ENCODE measurements at places on chromosomes 11 and 22. TPM values are rescaled to one million over a fixed set of nuclear protein-coding genes. Genes with fewer than 3 reads are reported as not detected.

DNA sequence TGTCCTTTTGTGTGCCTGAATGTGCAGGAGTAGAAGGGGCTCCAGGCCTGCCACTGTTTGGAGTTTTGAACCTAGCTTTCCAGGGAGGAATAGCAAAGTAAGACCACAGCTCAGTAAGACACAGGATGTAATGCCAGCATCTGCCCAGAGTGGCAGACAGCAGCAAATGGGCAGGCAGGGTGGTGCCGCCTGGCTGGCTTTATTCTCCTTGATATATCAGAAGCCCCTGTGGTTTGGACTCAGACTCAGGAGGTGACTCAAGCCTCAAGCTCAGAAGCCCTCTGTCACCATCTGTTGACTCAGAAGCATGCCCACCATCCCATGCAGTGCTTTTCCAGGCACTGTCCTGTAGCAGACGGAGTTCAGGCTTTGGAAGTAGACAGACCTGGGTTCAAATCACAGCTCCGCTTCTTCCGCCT is 72.7 kb upstream of the TTC12 start:
- DNase-seq: no peak

DNA sequence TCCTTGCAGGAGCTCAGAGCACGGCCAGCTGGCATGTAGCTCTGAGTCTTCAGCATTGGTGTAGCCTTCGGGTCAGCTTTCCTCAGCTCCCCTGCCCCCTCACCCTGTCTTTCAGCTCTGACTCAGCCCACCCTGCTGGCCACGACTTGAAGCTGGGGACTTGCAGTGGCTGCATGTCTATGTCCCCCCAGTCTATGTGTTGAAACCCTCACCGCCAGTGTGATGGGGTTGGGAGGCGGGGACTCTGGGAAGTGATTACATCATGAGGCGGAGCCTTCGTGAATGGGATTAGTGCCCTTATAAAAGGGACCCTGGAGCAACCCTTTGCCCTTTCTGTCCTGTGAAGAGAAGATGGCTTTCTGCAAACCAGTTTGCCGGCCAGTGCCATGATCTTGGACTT is 111.1 kb downstream of the CTTN start:
- DNase-seq: no peak

DNA sequence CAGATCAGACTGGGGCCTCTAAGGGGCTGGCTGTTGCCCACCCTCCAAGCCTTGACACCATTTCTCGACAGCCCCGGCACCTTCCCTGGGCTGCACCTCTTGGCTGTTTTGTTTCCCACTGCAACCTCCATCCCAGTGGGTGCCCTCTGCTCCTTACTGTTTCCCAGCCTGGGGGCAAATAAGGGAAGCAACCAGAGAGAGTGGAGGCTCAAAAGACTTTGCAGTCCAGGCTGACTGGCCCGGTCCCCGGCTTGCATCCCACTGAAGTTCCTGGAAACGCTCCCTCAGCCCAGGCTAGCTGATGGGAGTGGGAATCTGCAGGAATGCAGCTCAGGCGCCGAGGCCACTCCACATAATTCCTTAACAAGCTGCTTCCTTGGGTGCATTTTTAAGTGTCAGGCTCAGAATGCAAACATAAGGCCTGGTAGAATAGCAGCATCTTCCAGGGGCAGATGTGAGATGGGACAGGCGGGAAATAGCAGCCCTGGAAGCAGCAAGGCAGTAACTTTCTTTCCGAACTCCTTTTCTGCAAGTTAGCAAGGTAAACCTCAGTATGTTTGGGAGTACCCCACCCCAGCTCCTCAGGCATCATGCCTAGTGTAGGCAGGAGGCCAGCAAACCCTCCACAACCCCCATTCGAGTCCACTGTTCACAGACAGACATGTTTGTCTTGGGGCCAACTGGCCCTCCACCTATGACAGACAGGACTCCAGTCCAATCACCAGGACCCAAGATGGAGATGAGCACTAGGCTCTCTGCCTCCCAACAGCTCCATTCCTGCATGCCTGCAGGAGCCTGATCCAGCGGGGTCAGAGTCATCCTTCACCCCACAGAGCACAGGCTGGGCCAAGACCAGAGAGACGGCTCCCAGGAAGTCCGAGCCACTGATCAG is 39.3 kb downstream of the RPL27A start:
- peak; percentile 36 for DNase-seq

DNA sequence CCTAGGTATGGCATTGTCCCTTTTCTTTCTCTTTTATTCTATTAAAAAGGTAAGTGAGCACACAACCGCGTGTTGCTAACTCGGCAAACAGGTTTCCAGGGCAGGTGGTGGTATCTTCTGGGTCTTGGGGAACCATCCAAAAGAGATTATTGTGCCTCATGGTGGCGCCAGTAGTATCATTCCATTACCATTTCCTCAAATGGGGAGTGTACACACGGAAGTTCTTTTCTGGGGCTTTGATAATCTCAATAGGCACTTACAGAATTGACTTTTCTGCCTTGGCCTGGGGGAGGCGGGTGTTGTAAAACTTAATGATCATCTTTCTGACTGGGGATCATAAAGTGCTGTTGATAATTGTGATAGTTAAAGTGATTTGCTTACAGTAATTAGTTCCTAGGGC is 234.1 kb downstream of the KIRREL3 start:
- DNase-seq: no peak

The C11orf21 gene
- 0.75 TPM for polyA plus RNA-seq

The TCN1 gene
- polyA plus RNA-seq: not detected

DNA sequence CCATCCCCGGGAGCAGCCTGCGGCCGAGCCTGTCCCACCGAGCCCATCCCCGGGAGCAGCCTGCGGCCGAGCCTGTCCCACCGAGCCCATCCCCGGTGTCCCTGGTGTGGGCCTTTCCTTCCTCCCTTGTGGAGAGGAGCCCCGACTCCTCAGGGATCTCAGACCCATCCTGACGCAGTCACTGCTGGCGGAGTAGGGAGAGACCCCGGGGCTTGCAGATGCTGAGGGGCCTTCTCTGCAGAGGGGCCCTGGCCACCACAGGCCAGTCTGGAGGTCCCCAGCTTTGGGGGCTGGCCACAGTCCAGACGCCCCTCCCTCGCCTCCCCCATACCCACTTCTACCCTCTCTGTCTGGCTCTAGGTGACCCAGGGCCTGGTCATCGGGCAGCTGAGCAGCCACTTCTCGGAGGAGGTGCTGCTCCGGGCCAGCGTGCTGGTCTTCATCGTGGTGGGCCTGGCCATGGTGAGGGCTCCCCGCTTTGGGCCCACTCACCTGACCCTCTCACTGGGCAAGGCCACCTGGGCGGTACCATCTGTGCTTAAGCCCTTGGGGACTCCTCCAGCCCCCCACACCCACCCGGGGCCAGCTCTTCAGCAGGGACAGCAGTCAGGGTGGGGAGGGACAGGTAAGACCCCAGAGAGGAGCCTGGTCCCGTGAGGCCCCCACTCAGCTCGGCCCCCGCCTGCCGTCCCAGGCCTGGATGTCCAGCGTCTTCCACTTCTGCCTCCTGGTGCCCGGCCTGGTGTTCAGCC is 7.3 kb downstream of the PHLDA2 start:
- DNase-seq: no peak

GRCh38 chr11:112206071-112206470 is 20.2 kb upstream of the PTS start:
- no peak for DNase-seq

- DNase-seq: no peak
Observed at GRCh38 chr11:59545179-59546020, 34.1 kb downstream of the OR4D9 start.

GRCh38 chr11:108616549-108616948 is 23.0 kb upstream of the EXPH5 start:
- DNase-seq: no peak

DNA sequence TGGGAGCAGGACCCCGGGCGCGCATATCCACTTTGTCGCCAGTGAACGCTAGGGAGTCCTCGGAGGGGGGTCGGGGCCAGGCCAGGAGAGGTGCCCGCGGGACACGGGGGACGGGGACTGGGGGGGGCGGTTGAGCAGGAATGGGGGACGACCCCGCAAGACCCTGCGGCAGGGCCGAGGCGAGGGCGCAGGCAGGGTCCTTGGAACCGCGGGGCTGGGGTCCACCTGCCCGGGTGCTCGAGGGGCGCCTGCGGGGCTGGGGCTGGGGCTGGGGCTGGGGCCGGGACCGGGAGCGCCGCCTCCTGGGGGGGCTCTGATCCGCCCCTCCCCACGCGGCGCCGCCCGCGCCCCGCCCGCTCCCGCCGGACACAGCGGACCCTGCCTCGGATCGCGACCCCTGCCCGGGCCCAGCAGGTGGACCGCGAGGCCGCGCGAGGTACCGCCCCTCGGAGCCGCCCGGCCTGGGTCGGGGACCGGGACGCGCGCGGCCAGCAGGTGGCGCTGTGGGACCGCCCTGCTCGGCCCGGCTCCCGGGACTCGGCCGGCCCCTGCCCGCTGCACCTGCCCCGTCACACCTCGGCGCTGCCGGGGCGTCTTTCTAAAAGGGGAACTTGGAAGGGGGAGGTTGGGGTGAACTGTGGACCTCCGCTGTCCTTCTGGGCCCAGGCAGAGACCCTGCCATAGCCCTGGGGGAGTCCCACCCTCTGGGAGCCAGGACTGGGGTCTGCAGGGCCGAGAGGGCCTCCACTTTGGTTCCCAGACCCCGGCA is 11.0 kb downstream of the CRELD2 start:
- no peak for DNase-seq

DNA sequence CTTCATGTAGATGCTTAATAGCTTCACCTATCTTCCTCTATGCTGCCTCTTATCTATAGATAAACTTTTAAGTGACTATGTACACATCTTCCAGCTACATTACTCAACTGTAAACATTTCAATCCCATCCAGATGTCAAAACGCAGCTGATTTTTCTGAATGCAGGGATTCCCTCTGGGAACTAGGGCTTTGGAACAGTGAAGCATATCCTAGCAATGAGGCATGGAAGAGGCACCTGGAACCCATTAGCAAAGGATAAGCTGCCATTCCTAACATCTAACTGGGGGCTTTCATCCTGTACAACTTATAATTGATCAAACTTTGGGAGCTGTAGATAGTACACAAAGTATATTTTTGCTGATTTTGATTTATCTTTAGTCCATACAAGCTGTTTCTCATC is 40.8 kb upstream of the OPCML start:
- no peak for DNase-seq

GRCh38 chr22:28989912-28990311 is 71.7 kb downstream of the C22orf31 start:
- no peak for DNase-seq

GRCh38 chr11:62401356-62401755 is 17.5 kb upstream of the SCGB1A1 start:
- no peak for DNase-seq

DNA sequence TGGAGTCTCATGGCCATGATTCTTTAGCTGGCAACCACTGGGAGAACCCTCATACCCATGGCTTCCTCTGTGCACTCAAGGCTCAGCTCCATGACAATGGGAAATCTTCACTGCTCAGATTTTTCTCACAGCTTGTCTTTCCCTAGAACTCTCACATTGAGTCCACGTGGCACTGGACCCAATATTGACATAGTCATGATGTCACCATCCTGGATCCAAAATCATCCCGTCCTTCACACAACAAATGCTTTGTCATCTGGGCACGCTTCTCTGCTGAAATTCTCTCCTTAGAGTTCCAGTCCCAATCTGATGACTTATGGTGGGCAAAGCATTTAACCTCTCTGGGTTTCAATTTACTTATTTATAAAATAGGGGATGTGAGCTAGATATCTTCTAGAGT is 37.7 kb upstream of the CD44 start:
- no peak for DNase-seq

The MAJIN gene
- 1.3 TPM for polyA plus RNA-seq

The PCSK7 gene
- polyA plus RNA-seq: 20.7 TPM

DNA sequence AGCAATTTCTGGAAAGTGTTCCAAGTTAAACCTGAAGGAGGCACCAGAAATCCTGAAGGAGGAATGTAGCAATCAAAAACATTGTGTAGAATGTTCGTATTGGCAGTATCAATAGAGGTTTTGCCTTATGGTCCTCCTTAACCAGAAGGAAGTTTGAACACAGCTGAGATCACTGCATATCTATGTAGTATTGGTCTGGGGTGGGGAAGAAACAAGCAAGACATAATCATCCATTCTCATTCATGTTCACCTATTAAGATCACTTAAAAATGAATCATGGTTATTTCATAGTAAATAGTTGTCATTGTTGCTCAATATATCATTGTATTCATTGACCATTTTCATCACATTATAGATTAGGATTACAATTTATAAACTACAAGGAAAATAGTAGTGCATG is 160.5 kb downstream of the DDX10 start:
- DNase-seq: no peak

GRCh38 chr11:117814204-117814765 is 10.3 kb downstream of the FXYD2 start:
- DNase-seq: no peak

DNA sequence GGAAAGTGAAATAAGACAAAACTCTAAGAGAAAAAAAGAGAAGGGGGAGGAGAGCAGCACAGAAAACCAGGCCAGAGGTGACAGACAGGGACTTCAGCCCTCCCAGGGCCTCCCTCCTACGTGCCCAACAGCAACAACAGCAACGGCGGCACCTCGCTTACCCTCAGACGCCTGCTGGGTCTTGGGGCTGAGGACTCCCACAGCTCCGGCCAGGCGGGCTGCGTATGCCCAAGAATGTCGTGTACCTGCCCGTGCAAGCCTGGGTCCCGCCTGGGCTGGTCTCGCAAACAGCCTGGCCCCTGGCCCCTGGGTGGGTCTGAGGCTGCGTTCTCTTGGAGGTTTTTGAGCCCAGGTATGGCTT is 30.5 kb downstream of the ARAP1 start:
- no peak for DNase-seq

The GGT1 gene
- 47.9 TPM for polyA plus RNA-seq

GRCh38 chr11:74288161-74288560 is 23.3 kb downstream of the P4HA3 start:
- no peak for DNase-seq

The OR5A1 gene
- not detected for polyA plus RNA-seq

The TSGA10IP gene
- 0.28 TPM for polyA plus RNA-seq

GRCh38 chr11:62489204-62489603 is 57.4 kb downstream of the AHNAK start:
- no peak for DNase-seq

DNA sequence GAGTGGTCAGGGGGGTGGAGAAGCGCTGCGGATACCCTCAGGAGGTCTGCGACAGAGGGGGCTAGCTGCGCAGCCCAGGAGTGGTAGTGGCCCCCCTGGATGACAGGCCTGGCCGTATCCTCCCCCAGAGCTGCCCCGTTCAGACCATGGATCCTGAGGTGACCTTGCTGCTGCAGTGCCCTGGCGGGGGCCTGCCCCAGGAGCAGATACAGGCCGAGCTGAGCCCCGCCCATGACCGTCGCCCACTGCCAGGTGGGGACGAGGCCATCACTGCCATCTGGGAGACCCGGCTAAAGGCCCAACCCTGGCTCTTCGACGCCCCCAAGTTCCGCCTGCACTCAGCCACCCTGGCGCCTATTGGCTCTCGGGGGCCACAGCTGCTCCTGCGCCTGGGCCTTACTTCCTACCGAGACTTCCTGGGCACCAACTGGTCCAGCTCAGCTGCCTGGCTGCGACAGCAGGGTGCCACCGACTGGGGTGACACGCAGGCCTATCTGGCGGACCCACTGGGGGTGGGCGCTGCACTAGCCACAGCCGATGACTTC is 505 bp downstream of the NUDT22 start:
- no peak for DNase-seq

The ARHGAP1 gene
- 61.0 TPM for polyA plus RNA-seq

DNA sequence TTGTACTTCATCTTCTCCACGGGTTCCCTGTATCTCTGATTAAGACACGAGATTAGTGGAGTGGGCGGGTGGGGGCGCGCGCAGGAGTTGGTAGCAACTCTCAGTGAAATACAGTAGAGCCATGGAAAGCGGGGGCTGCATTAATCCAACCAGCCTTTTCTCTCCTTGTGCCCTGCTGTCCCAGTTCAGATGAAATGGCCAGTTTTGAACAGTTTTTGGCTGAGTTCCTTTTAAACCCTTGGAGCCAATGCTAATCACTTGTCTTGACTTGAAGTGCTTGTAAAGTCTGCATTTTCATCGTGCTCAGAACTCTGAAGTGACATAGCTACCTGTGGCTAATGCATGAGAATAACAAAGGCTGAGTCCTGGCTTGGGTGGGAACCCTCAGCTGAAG is 734 bp upstream of the TMEM123 start:
- no peak for DNase-seq
